Progenitor cell of endocrine pancreas (in vitro differentiated cells): ENCODE measurements at places on chromosomes 12 and 14.

- H3K27ac ChIP-seq, result no peak overlapping the region
- no peaks in the 10 kb centered on the region for H3K27me3 ChIP-seq
- H3K36me3 ChIP-seq, result no peaks in the 10 kb centered on the region
- no peak for DNase-seq
Observed at GRCh38 chr14:30142216-30142615, 214.6 kb upstream of the PRKD1 start.

GRCh38 chr12:101485021-101485420 is 9.9 kb downstream of the SPIC start:
- H3K36me3 ChIP-seq, result no peaks in the 10 kb centered on the region
- no peak for DNase-seq
- no peak overlapping the region for H3K4me3 ChIP-seq

- H3K27ac ChIP-seq, result no peak overlapping the region
- no peaks in the 10 kb centered on the region for H3K27me3 ChIP-seq
- H3K36me3 ChIP-seq, result no peaks in the 10 kb centered on the region
- peaks cover 5% of the 10 kb centered on the region for H3K4me1 ChIP-seq
Observed at GRCh38 chr12:78290606-78291345, 460.1 kb downstream of the NAV3 start.

DNA sequence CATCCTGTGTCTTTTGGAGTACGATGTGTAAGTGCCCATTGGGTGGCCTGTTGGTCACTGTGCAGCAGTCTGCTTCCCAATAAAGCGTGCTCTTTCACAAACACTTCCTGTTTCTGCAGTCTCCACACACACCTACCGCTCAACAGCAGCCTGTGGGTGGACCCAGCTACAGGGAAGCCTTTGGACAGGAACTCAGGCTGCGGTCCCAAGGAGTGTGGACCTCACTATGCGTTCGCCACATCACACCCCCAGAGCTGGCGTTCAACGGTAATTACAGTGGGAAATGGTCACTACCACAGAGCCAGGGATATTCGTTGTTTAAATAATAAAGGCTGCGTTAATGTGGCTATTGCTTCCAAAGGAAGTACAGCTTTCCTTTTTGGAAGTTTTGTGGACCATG is 16.2 kb downstream of the PSMC1 start:
- H3K4me1 ChIP-seq, result no peaks in the 10 kb centered on the region
- no peak for DNase-seq
- peaks cover 27% of the 10 kb centered on the region for H3K36me3 ChIP-seq
- no peak overlapping the region for H3K27ac ChIP-seq
- no peak overlapping the region for H3K4me3 ChIP-seq

GRCh38 chr12:47020211-47020821 is 59.1 kb upstream of the PCED1B start:
- no peak overlapping the region for H3K4me3 ChIP-seq
- DNase-seq, result no peak
- H3K27me3 ChIP-seq, result peaks cover 3% of the 10 kb centered on the region
- H3K36me3 ChIP-seq, result no peaks in the 10 kb centered on the region

- peaks cover 19% of the 10 kb centered on the region for H3K27me3 ChIP-seq
- DNase-seq, result no peak
- H3K4me1 ChIP-seq, result peaks cover 8% of the 10 kb centered on the region
- no peak overlapping the region for H3K4me3 ChIP-seq
- no peaks in the 10 kb centered on the region for H3K36me3 ChIP-seq
Observed at GRCh38 chr14:76595266-76595665, 166.0 kb upstream of the VASH1 start.

DNA sequence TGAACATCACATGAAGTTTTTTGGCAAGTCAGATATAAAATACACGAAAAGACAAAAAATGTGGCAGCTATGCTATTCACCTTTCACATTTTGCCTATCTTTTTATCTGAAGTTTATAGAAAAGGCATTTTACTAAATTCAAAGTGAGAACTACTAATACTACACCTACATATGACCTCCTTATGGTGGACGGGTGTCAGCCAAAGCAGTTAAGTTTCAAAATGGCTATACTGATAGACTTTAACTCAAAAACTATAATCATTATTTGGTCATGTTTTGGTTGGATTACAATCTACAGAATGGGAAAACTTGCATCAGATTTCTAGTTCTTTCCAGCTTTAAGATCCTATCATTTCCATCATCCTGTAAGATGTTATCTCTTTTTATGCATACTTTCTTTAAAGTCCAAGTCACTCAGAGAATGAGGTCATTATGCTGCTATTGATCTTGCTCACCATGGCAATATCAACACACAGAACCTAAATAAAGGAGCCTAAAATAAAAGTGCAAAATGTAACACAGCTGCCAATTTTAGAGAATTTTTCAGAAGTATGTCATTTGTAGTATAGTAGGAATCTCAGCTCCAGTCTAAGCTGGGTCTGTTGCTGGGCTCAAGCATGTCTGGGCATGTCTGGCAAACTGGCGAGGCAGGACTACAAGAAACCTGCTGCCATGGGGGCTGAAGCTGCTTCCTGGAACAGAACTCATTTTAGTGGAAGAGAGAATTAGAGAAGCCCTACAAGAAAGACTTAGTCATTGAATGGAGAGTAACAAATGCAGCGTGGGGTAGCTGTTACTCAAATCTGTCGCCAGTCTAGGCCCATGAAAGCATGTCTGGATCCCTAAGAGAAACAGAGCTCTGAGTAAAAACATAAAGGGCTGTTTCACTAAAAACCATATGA is 7.6 kb upstream of the AEBP2 start:
- H3K4me1 ChIP-seq, result peaks cover 6% of the 10 kb centered on the region
- H3K27me3 ChIP-seq, result peaks cover 4% of the 10 kb centered on the region
- H3K27ac ChIP-seq, result peak overlapping the region; percentile 84

GRCh38 chr12:66152732-66153131 is 17.1 kb downstream of the TMBIM4 start:
- peaks cover 3% of the 10 kb centered on the region for H3K36me3 ChIP-seq
- H3K27me3 ChIP-seq, result no peaks in the 10 kb centered on the region
- H3K27ac ChIP-seq, result no peak overlapping the region

GRCh38 chr12:64800640-64801039 is 23.8 kb upstream of the TBC1D30 start:
- no peaks in the 10 kb centered on the region for H3K36me3 ChIP-seq
- H3K4me3 ChIP-seq, result no peak overlapping the region
- H3K4me1 ChIP-seq, result peaks cover 13% of the 10 kb centered on the region
- H3K27me3 ChIP-seq, result peaks cover 10% of the 10 kb centered on the region
- DNase-seq, result no peak
- H3K27ac ChIP-seq, result no peak overlapping the region

- DNase-seq, result no peak
- H3K27ac ChIP-seq, result no peak overlapping the region
- H3K36me3 ChIP-seq, result no peaks in the 10 kb centered on the region
Observed at GRCh38 chr12:51496895-51497294, 72.3 kb downstream of the SLC4A8 start.

DNA sequence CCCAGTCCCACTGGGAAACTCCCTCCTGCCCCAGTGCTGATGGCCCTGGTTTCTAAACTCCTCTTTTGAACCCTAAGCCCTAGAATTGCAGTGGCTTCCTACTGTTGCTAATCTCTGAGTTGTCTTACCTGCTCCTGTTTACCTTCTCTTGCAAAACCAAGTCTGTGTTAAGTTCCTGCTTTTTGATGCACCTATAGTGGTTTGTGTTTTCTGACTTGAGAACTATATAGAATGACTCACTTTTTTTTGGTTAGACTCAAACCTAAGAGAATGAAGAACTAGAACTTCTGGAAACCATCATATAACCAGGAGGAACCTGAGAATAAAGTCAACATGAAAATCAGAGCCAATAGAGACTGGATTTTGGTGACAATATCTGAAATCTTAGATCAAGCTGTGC is 5.5 kb upstream of the GAS2L3 start:
- H3K27me3 ChIP-seq, result peaks cover 24% of the 10 kb centered on the region
- no peaks in the 10 kb centered on the region for H3K36me3 ChIP-seq
- H3K4me3 ChIP-seq, result no peak overlapping the region
- peaks cover 5% of the 10 kb centered on the region for H3K4me1 ChIP-seq
- H3K27ac ChIP-seq, result no peak overlapping the region

GRCh38 chr12:24840046-24840800 is 108.7 kb downstream of the BCAT1 start:
- no peak overlapping the region for H3K27ac ChIP-seq
- DNase-seq, result no peak
- H3K36me3 ChIP-seq, result peaks cover 2% of the 10 kb centered on the region
- no peak overlapping the region for H3K4me3 ChIP-seq

DNA sequence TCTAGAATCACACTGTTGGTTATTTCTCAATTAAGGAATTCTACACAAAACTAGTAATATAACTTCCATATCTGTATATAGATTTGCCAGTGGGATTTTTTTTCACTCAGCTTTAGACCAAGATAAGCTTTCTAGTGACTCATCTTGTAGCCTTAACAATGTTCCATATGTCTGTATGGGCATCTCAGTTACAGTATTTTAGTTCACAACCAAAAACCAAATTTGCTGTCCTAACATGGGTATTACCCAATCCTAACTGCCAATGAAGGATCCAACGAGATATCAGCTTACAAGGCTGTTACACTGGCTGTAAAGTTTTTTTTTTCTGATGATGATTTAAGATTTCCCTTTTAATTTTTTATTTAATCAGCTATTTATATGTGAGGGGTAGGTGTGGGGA is 31.5 kb upstream of the KRR1 start:
- no peaks in the 10 kb centered on the region for H3K36me3 ChIP-seq
- H3K27ac ChIP-seq, result no peak overlapping the region
- H3K27me3 ChIP-seq, result no peaks in the 10 kb centered on the region
- no peak overlapping the region for H3K4me3 ChIP-seq
- DNase-seq, result no peak
- peaks cover 19% of the 10 kb centered on the region for H3K4me1 ChIP-seq

- H3K36me3 ChIP-seq, result no peaks in the 10 kb centered on the region
- no peak overlapping the region for H3K27ac ChIP-seq
- no peak for DNase-seq
Observed at GRCh38 chr14:21680072-21680471, 6.5 kb upstream of the OR4E1 start.

GRCh38 chr12:66352197-66352596 is 49.9 kb downstream of the HELB start:
- H3K4me1 ChIP-seq, result no peaks in the 10 kb centered on the region
- H3K4me3 ChIP-seq, result no peak overlapping the region
- peaks cover 14% of the 10 kb centered on the region for H3K36me3 ChIP-seq
- no peak overlapping the region for H3K27ac ChIP-seq
- peak; percentile 17 for DNase-seq
